IMR-90 (cell line): ENCODE measurements at places on chromosomes 11 and 22. TPM values are rescaled to one million over a fixed set of nuclear protein-coding genes. Genes with fewer than 3 reads are reported as not detected.

DNA sequence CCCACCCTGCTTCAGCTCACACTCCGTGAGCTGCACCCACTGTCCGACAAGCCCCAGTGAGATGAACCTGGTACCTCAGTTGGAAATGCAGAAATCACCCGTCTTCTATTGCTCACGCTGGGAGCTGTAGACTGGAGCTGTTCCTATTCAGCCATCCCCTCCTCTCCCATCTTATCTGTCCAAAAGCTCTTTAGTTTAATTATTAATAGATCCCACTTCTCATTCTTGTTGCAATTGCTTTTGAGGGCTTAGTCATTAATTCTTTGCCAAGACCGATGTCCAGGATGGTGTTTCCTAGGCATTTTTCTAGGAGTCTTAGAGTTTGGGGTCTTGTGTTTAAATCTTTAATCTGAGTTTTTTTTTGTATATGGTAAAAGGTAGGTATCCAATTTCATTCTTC lies 116.8 kb downstream of the TRIM44 start:
- no peak overlapping the region for H3K4me3 ChIP-seq
- no peaks in the 10 kb centered on the region for H3K27me3 ChIP-seq
- H3K4me1 ChIP-seq: peaks cover 2% of the 10 kb centered on the region; the same call in 1 of the 2 replicates
- DNase-seq: no peak
- no peaks in the 10 kb centered on the region for H3K36me3 ChIP-seq
- H3K27ac ChIP-seq: no peak overlapping the region

Gene OR56B4
- total RNA-seq: not detected in 2 replicates

DNA sequence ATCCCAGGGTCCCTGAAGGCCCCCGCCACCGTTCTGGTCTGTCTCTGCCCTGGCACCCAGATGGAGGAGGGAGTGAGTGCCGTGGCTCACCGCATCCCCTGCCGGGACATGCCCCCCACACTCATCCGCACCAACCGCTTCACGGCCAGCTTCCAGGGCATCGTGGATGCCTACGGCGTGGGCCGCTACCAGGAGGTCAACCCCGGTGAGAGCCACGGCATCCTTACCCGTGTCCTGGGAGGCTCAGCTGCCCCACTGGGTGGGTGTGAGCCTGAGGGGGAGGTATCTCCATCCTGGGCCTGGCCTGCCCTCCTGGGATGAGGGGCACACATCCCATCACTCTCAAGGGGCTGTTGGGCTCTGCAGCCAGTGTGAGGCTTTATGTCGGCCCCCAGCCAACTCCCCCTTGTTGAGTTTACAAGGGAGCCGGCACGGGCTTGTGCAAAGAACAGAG lies 6.1 kb downstream of the TCIRG1 start:
- no peak for DNase-seq
- H3K27ac ChIP-seq: no peak overlapping the region
- H3K4me1 ChIP-seq: peaks cover 12% of the 10 kb centered on the region
- no peaks in the 10 kb centered on the region for H3K27me3 ChIP-seq
- no peak overlapping the region for H3K4me3 ChIP-seq
- H3K36me3 ChIP-seq: peaks cover 50% of the 10 kb centered on the region

Gene ABTB2
- total RNA-seq: 0.18 and 0.28 TPM in 2 replicates

Gene OR52I2
- not detected in 2 replicates for total RNA-seq

- no peaks in the 10 kb centered on the region for H3K4me1 ChIP-seq
- no peak overlapping the region for H3K27ac ChIP-seq
- peaks cover 36% of the 10 kb centered on the region for H3K36me3 ChIP-seq
- peak; percentile 56 for DNase-seq
- H3K4me3 ChIP-seq: no peak overlapping the region
- no peaks in the 10 kb centered on the region for H3K27me3 ChIP-seq
These were observed 24.8 kb downstream of the APOL1 start for GRCh38 chr22:36277482-36278291.

DNA sequence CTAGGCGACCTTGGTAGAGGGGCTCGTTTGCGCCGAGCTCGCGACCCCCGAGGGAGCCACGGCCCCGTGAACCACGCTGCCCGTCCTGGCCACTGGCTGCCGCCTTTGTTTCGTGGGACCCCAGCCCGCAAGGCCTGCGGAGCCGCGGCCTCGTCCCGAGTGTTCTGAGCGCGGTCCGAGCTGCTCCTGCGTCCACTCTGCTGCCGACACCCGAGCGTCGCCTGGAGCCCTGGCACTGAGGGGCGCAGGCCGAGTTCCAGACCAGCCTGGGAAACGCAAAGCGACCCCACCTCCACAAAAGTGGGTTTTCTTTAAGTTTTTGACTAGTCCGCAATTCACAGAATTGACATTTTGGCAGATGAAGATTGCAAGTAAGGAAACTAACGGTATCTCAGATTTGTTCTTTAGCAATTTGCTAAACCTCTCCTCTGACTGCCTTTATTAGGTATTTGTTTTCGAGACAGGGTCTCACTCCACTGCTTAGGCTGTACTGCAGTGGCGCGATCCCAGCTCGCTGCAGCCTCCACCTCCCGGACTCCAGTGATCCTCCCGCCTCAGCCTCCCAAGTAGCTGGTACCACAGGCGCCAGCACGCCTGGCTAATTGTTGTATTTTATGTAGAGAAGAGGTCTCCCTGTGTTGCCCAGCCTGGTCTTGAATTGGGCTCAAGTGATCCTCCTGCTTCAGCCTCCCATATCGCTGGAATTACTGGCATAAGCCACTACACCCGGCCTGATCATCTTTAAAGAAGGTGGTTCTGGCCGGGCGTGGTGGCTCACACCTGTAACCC lies 879 bp upstream of the RNH1 start:
- H3K4me1 ChIP-seq: peaks cover 12% of the 10 kb centered on the region
- H3K36me3 ChIP-seq: peaks cover 7% of the 10 kb centered on the region
- peak overlapping the region; percentile 55 for H3K4me3 ChIP-seq
- peak overlapping the region; percentile 60 for H3K27ac ChIP-seq
- DNase-seq: no peak
- H3K27me3 ChIP-seq: no peaks in the 10 kb centered on the region

Gene ZNF280A
- not detected in 2 replicates for total RNA-seq

DNA sequence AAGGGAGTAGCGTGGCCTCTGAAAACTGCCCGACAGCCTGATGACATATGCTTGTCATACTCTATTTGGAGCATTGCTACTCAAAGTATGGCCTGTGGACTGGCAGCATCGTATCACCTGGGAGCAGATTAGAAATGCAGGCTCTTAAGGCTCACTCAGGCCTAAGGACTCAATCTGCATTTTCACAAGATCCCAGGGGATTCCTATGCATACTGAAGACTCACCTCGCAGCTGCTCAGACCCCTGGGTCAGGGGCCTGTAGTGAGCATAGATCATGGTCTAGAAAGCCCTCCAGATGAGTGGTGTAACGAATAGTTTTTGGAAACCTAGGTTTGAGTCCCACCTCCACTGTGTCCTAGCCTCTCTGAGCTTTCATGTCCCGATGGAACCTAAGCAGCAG lies 126.3 kb downstream of the FEZ1 start:
- H3K27me3 ChIP-seq: peaks cover 5% of the 10 kb centered on the region
- H3K4me3 ChIP-seq: no peak overlapping the region
- H3K27ac ChIP-seq: no peak overlapping the region

DNA sequence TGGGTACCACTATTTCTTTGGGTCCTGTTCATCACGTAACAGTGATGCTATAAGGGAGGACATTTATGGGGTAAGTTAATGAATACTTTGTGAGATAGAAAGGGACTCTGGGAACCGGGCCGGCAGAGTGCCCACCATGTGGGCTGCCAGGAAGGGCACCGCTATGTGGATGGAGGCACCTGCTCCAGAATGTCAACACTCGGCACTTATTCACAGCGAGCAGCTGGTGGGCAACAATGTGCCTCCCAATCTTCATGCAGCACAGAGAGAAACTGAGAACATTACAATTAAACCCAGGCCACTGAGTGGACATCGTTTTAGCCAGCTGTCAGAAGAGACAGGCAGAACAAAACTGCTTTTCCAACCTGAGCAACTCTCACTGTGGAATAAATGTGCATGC lies 15.8 kb upstream of the ELFN2 start:
- peaks cover 2% of the 10 kb centered on the region; the same call in 1 of the 2 replicates for H3K27me3 ChIP-seq
- no peaks in the 10 kb centered on the region for H3K4me1 ChIP-seq
- no peak overlapping the region for H3K4me3 ChIP-seq
- H3K27ac ChIP-seq: no peak overlapping the region
- no peaks in the 10 kb centered on the region for H3K36me3 ChIP-seq

GRCh38 chr11:19316434-19316833 lies 75.7 kb upstream of the E2F8 start:
- peaks cover 44% of the 10 kb centered on the region for H3K27me3 ChIP-seq
- no peaks in the 10 kb centered on the region for H3K36me3 ChIP-seq
- no peak for DNase-seq
- no peak overlapping the region for H3K27ac ChIP-seq
- H3K4me3 ChIP-seq: no peak overlapping the region

GRCh38 chr11:9990221-9990973 lies 303.6 kb downstream of the SBF2 start:
- no peak overlapping the region for H3K27ac ChIP-seq
- H3K4me1 ChIP-seq: peaks cover 2% of the 10 kb centered on the region
- H3K36me3 ChIP-seq: no peaks in the 10 kb centered on the region
- no peak overlapping the region for H3K4me3 ChIP-seq

DNA sequence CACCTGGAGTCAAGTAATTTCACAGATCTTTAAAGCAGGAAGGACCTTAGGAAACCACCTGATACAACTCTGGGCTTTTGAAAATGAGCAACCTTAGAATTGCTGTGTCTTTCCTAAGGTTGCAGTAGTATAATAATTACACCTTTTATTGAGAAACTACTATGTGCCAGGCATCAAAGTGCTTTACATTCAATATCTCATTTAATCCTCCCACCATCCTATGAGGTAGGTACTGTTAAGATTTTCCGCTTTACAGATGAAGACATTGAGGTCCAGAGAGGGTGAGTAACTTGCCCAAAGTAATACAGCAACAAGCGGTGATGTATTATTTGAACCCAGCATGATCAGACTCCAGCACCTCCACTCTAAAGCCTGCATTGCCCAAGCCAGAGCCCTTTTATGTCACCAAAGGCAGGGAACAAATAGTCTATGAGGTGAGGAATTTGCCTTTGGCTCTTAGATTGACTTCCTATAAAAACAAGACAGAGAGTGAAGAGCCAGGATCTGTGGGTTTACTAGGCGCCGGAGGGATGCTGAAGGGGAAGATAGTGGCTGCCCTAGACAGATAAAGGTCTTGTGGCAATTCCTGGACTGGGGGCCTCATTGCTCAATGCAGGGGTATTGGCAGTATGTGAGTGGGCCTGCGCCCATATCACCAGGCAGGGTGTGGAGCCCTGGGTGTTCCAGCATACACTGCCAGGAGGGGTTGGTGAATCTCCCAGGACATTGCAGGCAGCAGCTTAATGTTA lies 157.1 kb downstream of the FBXO7 start:
- H3K4me1 ChIP-seq: peaks cover 12% of the 10 kb centered on the region
- DNase-seq: no peak
- no peaks in the 10 kb centered on the region for H3K27me3 ChIP-seq

Gene PGA5
- total RNA-seq: not detected in 2 replicates

Gene POLD4
- total RNA-seq: 40.8 and 46.4 TPM in 2 replicates
